Glutamatergic neuron (in vitro differentiated cells): ENCODE measurements at places on chromosomes 12 and 14. TPM values are rescaled to one million over a fixed set of nuclear protein-coding genes. Genes with fewer than 3 reads are reported as not detected.

MYO1A gene
- total RNA-seq, result 0.64 TPM

- DNase-seq, result no peak
- H3K4me3 ChIP-seq, result no peak overlapping the region
- H3K27me3 ChIP-seq, result peaks cover 3% of the 10 kb centered on the region
- peaks cover 13% of the 10 kb centered on the region for H3K4me1 ChIP-seq
- no peak overlapping the region for H3K27ac ChIP-seq
- no peaks in the 10 kb centered on the region for H3K36me3 ChIP-seq
These were observed 95.5 kb downstream of the SLC38A6 start for GRCh38 chr14:61076556-61076955.

DNA sequence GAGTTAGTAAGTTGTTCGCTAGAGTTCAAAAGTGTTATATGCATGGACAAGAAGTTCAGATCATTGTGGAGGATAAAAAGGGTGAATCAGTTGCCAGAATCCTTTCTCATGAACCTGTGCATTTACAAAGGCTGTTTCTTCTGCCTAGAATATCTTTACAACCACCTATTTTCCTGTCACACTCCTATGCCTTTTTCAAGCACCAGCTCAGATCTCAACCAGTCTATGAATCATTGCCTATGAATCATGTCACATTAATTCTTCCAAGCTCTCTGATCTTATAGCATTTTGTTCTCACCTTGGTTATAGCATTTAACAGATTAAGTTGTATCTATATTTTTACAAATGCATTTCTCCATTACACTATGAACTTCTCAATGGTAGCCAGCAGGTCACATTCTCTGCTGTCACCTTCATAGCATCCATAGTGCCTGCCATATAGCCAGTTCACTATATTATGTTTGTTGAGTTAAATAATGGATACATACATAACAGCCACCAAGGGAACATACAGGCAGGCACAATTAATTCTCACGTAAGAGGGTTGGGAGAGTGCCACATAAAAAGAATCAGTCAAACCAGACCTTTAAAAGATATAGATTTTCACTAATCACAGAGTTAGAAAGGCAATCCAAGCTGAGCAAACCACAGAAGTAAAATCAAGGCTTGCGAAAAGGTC lies 573.0 kb downstream of the FOXG1 start:
- H3K27ac ChIP-seq, result no peak overlapping the region
- H3K4me1 ChIP-seq, result no peaks in the 10 kb centered on the region
- H3K27me3 ChIP-seq, result no peaks in the 10 kb centered on the region
- no peaks in the 10 kb centered on the region for H3K36me3 ChIP-seq
- H3K4me3 ChIP-seq, result no peak overlapping the region

- H3K4me1 ChIP-seq, result peaks cover 6% of the 10 kb centered on the region
- no peak overlapping the region for H3K4me3 ChIP-seq
- DNase-seq, result no peak
- H3K36me3 ChIP-seq, result no peaks in the 10 kb centered on the region
- H3K27me3 ChIP-seq, result no peaks in the 10 kb centered on the region
These were observed 15.8 kb downstream of the ITPR2 start for GRCh38 chr12:26817183-26817591.

DPPA3 gene
- total RNA-seq, result not detected

- H3K36me3 ChIP-seq, result no peaks in the 10 kb centered on the region
- no peak for DNase-seq
- H3K4me1 ChIP-seq, result peaks cover 2% of the 10 kb centered on the region
These were observed 12.3 kb downstream of the CDK17 start for GRCh38 chr12:96387981-96388380.

GRCh38 chr12:40788276-40788675 lies 96.0 kb downstream of the CNTN1 start:
- H3K27ac ChIP-seq, result no peak overlapping the region
- no peaks in the 10 kb centered on the region for H3K4me1 ChIP-seq
- H3K36me3 ChIP-seq, result no peaks in the 10 kb centered on the region
- H3K27me3 ChIP-seq, result peaks cover 2% of the 10 kb centered on the region
- DNase-seq, result peak; percentile 9

GRCh38 chr14:61678975-61679374 lies 16.3 kb upstream of the HIF1A start:
- H3K4me1 ChIP-seq, result peaks cover 7% of the 10 kb centered on the region
- H3K27me3 ChIP-seq, result peaks cover 3% of the 10 kb centered on the region
- peak; percentile 54 for DNase-seq

GRCh38 chr12:110913119-110914056 lies 7.0 kb downstream of the MYL2 start:
- H3K4me3 ChIP-seq, result no peak overlapping the region
- no peak for DNase-seq
- H3K27me3 ChIP-seq, result peaks cover 4% of the 10 kb centered on the region
- H3K27ac ChIP-seq, result no peak overlapping the region
- H3K4me1 ChIP-seq, result peaks cover 4% of the 10 kb centered on the region
- no peaks in the 10 kb centered on the region for H3K36me3 ChIP-seq

DAO gene
- not detected for total RNA-seq

GRCh38 chr14:55684956-55685584 lies 105.1 kb downstream of the KTN1 start:
- H3K36me3 ChIP-seq, result no peaks in the 10 kb centered on the region
- no peak overlapping the region for H3K27ac ChIP-seq
- H3K4me3 ChIP-seq, result no peak overlapping the region
- H3K4me1 ChIP-seq, result peaks cover 3% of the 10 kb centered on the region
- H3K27me3 ChIP-seq, result no peaks in the 10 kb centered on the region
- no peak for DNase-seq

DNA sequence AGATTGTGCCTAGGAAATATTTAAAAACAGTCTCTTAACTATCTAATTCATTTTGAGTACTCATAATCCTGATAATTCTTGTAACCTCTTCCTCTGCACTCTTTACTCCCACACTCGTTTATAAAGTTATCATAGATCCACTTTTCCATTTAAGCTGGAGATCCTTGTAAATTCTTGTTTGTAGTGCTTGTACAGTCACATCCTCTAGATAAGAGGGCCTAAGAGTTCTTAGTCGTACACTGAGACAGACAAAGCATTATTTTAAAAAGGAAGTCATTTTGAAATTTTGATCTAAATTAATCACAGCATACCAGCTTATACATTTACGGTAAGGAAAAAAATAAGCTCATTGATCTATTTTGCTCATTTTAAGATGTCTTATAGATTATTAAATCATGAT lies 42.5 kb downstream of the LMO3 start:
- no peak for DNase-seq
- H3K4me3 ChIP-seq, result no peak overlapping the region
- H3K27ac ChIP-seq, result no peak overlapping the region
- peaks cover 8% of the 10 kb centered on the region for H3K4me1 ChIP-seq

- no peak for DNase-seq
- H3K4me3 ChIP-seq, result no peak overlapping the region
- no peak overlapping the region for H3K27ac ChIP-seq
- H3K27me3 ChIP-seq, result no peaks in the 10 kb centered on the region
These were observed 4.3 kb downstream of the OASL start for GRCh38 chr12:121034616-121035305.

- H3K36me3 ChIP-seq, result no peaks in the 10 kb centered on the region
These were observed 359.0 kb downstream of the NAV3 start for GRCh38 chr12:78189656-78190055.

ITGA5 gene
- 1.8 TPM for total RNA-seq

GRCh38 chr14:32225378-32225920 lies 22.4 kb upstream of the RNU6-8 start:
- no peaks in the 10 kb centered on the region for H3K36me3 ChIP-seq
- H3K4me3 ChIP-seq, result peak overlapping the region; percentile 17
- no peak overlapping the region for H3K27ac ChIP-seq
- no peak for DNase-seq
- H3K27me3 ChIP-seq, result peaks cover 2% of the 10 kb centered on the region

SOAT2 gene
- not detected for total RNA-seq

RASSF9 gene
- total RNA-seq, result not detected

DNA sequence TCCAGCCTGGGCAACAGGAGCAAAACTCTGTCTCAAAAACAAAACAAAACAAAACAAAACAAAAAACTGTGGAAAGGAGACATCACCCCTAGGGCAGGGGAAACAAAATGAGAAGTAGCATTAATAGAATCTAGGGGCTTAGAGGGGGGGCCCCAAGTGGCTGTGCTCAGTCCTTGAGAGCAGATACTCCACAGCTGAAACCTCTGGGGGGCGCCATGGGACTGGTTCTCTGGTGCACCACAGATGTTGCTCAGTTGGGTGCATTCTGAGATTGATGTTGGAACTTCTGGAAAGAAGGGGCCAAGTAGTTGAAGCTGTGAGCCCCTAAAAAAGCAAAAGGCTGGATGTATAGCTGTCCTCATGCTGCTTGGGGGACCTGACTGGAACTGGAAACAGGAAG lies 11.8 kb upstream of the SYNE2 start:
- peaks cover 5% of the 10 kb centered on the region for H3K36me3 ChIP-seq
- no peaks in the 10 kb centered on the region for H3K27me3 ChIP-seq
- H3K4me3 ChIP-seq, result no peak overlapping the region
- no peak overlapping the region for H3K27ac ChIP-seq

FOXA1 gene
- total RNA-seq, result not detected

- no peaks in the 10 kb centered on the region for H3K36me3 ChIP-seq
- H3K4me1 ChIP-seq, result no peaks in the 10 kb centered on the region
- no peak for DNase-seq
- no peaks in the 10 kb centered on the region for H3K27me3 ChIP-seq
These were observed 202.9 kb upstream of the ATXN7L3B start for GRCh38 chr12:74334780-74335179.
